ENCODE measurements at places on chromosomes 1 and 21. TPM values are rescaled to one million over a fixed set of nuclear protein-coding genes. Genes with fewer than 3 reads are reported as not detected.

GRCh38 chr1:115783311-115783710 lies 14.8 kb upstream of the CASQ2 start:
- no peak for DNase-seq

Gene CLDN14
- not detected for total RNA-seq

DNA sequence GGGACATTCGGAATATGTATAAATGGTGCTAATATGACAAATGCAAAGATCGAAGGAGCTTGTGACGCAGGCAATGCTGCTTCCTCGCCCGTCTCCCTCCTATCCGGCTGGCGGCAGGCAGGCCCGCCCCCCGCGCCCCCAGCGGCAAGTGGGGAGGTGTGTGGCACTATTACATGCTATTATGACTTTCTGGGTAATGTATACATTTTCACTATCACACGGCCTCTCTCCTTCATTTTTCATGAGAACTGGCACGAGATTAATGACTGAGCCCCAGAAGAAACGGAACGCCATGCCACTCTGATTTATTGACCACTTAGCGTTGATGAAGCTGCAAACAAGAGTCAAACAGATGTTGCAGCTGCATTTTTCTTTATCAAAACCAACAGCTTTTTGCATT lies 138.9 kb upstream of the VAMP3 start:
- DNase-seq: no peak

GRCh38 chr1:96598416-96599168 lies 123.0 kb upstream of the PTBP2 start:
- no peak for DNase-seq

Gene GUK1
- 222 TPM for total RNA-seq

Gene TMEM53
- 4.5 TPM for total RNA-seq

- DNase-seq: no peak
Measured at GRCh38 chr21:41428847-41429246, 2.8 kb downstream of the MX1 start.

Gene TMEM240
- total RNA-seq: 0.52 TPM

Gene GJA4
- not detected for total RNA-seq

DNA sequence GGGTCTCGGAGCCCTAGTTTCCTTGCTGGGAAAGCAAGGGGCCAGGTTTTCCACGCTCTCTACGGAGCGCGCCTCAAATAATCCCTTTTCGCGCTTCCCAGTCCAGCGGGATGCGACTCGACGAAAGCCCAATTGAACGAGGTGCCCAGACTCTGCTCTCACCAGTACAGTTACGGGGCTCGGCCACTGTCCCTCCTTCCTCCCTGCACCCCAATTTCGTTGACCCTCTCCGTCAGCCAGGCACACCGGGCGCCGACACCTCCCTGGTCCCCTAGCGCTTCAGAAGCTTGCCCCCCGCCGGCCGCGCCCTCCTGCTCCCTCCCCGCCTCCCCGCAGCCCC lies 389 bp downstream of the SEMA6C start:
- DNase-seq: no peak

- DNase-seq: no peak
Measured at GRCh38 chr1:178953538-178954324, 72.0 kb upstream of the FAM20B start.

DNA sequence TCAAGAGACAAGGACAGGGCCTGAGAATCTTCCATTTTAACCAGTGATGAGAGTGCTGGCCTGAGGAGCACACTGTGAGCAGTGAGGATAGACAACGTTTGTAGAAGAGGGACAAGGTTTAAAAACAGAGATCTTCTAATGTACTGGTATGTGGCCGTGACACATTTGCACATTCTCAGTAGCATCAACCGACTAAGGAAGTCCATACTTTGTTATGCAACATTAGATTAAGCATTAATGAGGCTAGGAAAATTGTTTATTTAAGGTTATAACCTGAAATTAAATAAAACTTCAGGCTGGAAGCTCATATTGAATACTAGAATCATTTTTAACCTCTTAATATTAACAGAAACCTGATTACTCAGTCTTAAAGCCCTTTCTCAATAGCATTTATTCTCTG lies 99.0 kb downstream of the SLC45A1 start:
- no peak for DNase-seq

Gene MROH9
- total RNA-seq: not detected

DNA sequence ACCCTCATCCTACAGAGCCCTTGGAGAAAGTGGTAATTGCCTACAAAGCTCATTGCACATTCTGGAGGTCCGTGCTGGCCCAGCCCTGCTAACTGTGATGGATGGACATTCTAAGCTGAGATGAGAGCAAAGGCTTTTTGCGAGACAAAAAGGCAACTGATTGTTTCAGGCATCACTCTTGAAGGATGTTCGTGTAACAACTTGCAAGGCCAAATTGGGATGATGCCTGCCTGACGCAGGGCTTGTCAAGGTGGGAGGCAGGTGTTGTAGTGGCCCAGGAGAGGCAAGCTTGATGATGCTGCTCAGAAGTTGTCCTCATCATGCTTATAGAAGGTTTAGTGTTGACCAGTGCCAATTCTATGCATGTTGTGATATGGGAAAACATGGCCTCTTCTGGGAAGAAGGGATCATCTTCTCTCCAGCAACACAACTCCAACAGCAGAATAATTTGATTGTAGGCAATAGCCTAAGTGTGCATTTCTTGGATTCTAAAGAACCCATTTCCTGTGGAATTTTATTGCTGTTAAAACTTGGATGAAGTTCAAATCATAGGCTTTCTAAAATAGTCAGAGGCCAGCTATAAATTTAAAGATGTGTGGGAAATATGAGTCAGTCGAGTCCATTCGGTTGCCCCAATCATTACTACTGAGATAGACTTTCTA lies 102.5 kb upstream of the COA6 start:
- no peak for DNase-seq

DNA sequence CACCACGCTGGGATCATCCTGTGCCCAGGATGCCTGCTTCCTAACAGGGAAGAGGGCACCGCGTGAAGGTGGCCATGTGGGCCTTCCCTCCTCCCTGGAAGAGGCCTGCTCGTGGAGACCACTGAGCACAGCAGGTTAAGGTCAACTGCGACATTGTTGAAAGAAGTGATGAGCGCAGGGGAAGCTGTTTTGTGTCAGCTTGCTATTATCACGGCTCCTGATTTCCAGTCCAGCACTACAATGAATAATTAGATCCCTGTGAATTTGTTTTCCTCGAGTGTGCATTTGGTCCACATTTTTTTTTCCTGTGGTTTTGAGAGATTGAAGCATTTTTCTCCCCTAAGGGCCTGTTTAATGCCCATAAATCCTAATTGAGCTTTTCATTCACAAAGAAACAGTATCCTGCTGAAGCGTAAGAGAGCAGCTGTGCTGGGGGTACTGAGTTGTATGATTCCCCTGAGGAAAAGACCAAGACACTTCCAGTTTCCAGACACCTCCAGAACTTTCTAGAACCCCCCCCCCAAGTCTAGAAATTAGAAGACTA lies 204.9 kb downstream of the KCNJ6 start:
- no peak for DNase-seq

All from activated CD4-positive, alpha-beta T cell treated with anti-CD3 and anti-CD28 coated beads, Interleukin-2, amount 10 ng/mL, durations not matched to agents 24 days and 14 days (primary cell).